HFFc6 (cell line): ENCODE measurements at places on chromosomes 16 and 17.

- DNase-seq = no peak
Observed at GRCh38 chr17:36092230-36092629, 2.3 kb upstream of the CCL3 start.

DNA sequence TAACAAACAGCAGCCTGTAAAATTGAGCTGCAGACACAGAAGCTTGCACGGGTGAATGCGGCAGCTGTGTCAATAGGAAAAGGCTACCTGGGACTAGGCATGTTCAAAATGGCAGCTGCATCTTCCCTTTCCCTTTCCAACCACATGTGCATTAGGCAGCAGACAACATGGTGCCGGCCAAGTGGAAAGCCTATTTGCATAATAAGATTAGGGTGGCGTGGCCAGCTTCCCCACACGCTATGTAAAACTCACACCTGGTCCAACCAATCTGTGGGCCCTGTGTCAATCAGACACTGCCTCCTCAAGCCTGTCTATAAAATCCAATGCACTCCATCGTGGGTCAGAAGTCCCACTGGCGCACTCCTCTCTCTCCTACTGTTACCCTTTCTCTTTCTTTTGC, 61.0 kb upstream of the RBBP6 start:
- no peak for DNase-seq

- peak; percentile 6 for DNase-seq
Observed at GRCh38 chr16:17802571-17802970, 331.8 kb upstream of the XYLT1 start.

DNA sequence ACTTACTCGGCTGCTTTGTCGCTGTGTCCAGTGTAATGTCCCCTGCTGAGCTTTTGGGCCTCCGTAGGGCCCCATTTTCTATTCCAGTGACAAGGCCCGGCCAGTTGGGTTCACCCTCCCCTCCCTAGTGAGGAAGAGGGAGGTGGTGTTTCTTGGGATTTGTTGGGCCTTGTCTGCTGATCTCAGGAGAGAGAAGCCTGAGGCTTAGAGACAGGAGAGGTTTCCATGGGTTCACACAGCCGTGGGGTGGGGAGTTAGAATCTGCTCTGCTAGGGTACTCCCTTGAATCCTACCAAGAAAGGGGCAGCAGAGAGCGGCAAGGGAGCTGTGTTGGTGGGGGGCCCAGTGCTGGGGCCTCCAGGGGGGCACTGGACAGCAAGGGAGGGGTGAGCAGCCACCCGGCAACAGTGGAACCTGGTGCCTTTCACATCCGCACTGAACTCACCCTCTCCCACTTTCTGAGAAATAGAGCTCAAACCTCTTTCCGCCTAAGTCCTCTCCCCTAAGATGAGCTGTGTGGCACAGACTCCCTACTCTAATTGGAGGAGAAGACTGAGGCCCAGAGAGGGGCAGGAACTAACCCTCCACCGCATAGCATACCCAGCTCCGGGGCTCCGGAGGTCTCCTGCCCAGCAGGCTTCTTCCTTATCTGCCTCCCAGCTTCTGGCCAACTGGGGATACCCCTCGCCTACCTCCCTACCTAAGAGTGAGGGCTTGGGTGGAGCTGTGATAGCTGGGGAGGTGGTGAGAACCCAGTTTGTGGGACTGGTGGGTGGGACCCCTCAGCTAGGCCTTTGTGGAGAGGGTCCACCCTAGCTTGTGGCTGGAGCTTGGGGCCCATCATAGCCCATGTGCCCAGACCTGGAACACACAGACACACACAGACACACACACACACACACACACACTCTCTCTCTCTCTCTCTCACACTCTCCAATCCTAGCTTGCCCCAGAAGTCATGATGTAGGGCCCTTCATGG, 6.8 kb downstream of the TBKBP1 start:
- DNase-seq = no peak

- no peak for DNase-seq
Observed at GRCh38 chr17:34442387-34443111, 79.5 kb upstream of the CCL1 start.

DNA sequence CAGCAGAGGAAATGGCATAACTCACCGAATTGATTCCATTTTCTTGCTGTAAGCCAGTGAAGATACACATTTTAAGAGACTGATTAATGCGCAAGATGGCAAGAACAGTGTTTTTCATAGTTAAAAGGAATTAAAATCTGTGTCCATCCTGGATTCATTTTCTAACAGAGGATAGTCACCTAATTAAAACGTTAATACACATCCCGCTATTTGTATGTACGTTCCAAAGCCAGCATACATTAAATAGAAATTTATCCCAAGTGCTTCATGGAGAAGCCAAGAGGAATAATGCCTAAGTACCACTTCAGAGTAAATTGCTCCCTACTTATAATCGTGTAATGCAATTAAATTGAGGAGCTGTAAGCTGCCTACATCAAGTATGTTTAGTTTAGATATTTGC, 49.9 kb downstream of the RBFOX1 start:
- no peak for DNase-seq

DNA sequence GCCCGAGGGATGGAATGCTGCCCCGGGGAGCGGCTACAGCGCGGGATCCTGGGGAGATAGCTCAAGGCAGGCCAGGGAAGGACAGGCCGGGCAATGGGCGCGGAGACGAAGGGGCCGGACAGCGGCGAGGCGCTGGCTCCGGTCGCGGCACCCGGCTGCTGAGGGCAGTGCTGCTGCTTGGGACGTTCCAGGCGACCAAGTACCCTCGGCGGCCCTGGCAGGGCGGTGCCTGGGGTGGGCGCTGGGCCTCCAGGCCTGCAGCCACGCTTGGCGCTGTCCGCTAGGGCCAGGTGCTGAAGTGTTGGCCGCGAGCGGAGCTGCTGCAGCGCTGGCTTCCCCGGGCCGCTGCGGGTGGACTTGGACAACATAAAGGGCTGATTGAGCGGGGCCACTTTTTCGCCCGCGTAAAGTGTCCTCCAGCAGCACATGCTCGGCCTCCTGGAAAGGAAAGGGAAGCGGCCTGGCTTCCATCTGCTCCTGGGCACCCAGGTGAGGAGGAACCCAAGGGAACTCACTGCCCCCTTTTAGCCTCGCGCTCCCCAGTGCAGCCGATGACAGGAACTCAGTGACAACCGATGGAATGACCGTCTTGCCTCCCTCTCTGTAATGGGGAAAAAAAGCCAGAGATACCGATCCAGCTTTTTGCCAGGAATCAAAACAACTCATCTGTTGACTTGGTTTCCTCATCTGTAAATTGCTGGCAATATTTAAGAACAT, 23.7 kb downstream of the CLEC3A start:
- DNase-seq = no peak

GRCh38 chr16:2087748-2088631, 40.2 kb downstream of the TSC2 start:
- DNase-seq = no peak

- DNase-seq = no peak
Observed at GRCh38 chr16:67421030-67421429, 4.8 kb upstream of the ZDHHC1 start.

GRCh38 chr17:4657678-4658077, 16.2 kb upstream of the ALOX15 start:
- DNase-seq = no peak

DNA sequence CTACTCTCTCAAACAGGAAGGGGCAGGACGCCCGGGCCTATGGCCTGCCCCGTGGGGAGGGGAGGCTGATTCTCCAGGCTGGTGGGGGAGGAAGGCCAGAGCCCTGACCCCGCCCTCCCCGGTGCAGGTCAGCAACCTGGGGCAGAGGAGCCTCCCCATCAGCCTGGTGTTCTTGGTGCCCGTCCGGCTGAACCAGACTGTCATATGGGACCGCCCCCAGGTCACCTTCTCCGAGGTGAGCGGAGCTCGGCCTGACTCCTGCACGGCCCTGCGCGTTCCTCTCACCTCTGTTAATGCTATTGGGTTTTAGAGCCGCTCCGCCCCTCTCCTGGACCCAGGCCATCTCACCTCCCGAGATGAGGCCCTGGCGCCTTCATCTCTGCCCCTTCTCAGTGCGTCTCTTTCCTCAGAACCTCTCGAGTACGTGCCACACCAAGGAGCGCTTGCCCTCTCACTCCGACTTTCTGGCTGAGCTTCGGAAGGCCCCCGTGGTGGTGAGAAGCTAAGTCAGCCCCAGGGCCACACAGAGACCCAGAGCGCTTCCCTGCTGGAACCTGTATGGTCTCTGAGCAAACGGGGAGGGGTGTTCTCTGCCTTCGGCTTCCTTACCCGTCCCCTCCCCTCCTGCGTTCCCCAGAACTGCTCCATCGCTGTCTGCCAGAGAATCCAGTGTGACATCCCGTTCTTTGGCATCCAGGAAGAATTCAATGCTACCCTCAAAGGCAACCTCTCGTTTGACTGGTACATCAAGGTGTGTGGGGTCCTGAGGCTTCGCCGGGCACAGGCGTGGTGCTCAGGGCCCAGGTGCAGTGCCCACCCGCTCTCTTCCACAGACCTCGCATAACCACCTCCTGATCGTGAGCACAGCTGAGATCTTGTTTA, 25.1 kb upstream of the ITGAX start:
- no peak for DNase-seq

GRCh38 chr17:79930877-79931816, 91.9 kb upstream of the CBX4 start:
- DNase-seq = no peak

- peak; percentile 15 for DNase-seq
Observed at GRCh38 chr17:17152385-17152784, 53.7 kb downstream of the PLD6 start.

DNA sequence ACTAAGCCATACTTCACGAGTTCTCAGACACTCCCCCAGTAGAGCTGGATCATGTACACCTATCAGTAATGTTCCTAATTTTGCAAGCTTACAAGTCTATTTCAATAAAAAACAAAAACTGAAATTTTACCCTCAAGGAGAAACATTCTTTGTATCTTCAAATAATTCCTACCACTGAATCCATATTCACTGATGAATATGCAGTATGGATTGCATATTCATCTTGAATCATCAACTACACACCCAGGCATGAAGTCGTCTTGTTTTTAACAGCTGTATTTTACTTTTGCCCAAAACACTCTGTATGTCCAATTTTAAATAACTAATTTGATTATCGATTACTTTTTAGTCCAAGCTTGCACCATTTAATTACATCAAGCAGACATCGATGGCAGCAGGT, 31.8 kb downstream of the ZDHHC7 start:
- DNase-seq = no peak

DNA sequence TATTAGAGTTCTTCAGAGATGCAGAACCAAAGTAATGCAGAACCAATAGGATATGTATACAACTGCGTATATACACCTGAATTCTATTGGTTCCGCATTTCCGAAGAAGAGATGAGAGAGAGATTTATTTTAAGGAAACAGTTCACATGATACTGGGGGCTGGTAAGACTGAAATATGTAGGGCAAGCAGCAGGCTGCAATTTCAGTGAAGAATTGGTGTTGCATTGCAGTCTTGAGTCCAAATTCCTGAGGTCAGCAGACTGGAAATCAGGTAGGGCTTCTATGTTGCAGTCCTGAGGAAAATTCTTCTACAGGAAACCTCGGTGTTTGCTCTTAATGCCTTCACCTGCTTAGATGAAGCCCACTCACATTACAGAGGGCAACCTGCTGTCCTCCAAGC, 128.2 kb upstream of the MED13 start:
- DNase-seq = no peak

DNA sequence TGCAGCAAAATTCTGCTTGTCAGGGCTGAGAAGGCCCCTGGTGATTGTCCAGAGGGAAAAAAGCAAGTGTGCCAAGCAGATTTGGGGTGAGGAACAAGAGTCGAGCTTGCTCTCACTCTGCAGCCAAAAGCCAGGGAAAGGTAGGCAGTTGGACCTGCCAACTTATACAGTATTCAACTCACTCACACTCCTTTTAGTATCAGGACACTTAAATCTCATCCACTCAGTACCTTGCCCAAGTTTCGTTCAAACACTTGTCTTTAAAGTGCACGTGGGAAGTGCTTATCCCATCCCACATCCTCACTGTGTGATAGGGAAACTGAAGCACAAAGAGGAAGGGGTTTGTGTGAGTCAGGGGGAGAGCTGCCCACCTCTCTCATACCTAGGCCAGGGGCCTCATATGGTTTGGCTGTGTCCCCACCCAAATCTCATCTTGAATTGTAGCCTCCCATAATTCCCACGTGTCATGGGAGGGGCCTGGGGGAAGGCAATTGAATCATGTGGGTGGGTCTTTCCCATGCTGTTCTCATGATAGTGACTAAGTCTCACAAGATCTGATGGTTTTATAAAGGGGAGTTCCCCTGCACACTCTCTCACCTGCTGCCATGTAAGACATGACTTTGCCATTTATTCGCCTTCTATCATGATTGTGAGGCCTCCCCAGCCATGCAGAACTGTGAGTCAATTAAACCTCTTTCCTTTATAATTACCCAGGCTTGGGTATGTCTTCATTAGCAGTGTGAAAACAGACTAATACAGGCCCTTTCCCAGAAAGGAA, 25.6 kb upstream of the CES5A start:
- no peak for DNase-seq

- DNase-seq = no peak
Observed at GRCh38 chr16:22260490-22260889, 36.7 kb upstream of the POLR3E start.

DNA sequence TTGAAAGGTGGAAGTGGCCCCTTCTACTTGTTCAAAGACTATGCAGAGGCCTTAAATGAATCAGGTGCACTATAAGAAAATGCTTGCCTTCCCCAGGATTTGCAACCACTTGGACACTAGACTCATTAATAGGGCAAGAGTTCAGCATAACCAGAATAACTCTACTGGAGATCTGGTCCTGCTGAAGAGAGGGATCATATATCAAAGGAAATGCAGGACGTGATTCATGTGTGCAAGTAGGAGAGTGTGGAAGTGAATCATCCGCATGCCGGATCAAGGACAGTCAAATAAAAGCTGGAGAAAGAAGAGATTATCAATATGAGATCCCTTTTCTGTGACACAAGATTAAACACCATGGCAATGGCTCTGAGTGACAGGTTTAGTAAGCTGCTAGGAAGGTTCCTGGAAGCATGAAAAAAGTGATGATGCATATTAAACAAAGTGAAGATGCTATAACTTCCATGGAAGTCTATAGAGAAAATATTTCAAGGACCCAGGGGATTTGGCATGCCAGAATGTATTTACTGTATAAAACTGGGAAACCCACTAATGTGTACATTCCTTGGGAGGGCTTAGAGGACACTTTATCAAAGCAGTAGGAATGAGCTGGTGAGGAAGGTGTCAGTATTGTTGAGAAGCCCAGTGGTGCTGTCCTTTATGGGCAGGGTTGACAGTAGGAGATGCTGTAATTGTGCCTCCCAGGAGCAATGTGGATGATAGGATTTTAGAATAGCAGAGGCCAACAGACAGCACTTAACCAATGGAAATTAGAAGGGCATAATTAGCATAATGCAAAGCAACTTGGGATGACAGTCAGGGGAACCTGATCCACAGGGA, 133.1 kb downstream of the ABCA8 start:
- peak; percentile 91 for DNase-seq

GRCh38 chr16:1428511-1428910, 2.4 kb upstream of the PERCC1 start:
- no peak for DNase-seq

- no peak for DNase-seq
Observed at GRCh38 chr16:57993438-57993837, 7.0 kb downstream of the ZNF319 start.
